IPS DF 19.7 (cell line): ENCODE measurements at places on chromosomes 5 and 9.

DNA sequence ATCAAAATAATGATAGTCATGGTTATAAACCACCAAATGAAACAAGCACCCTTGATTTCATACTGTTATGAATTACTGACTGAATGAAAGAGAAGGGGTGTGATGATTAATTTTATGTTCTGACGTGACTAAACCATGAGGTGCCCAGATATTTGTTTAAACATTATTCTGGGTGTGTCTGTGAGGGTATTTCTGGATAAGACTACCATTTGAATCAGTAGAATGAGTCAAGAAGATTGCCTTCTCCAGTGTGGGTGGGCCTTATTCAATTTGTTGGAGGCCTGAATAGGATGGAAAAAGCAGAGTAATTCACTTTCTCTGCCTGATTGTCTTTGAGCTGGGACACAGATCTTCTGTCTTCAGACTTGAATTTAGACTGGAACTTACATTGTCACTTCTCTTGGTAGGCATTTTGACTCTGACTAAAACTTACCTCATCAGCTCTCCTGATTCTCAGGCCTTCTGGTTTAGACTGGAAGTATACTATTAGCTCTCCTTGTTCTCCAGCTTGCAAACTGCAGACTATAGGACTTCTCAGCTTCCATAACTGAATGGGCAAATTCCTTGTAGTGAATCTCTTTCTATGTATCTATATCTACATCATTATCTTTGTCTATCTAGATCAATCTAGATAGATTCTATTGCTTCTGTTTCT lies 321.9 kb upstream of the TARS1 start:
- DNase-seq = no peak

- no peak for DNase-seq
Observed at GRCh38 chr5:168292786-168293696, 1.6 kb downstream of the WWC1 start.

DNA sequence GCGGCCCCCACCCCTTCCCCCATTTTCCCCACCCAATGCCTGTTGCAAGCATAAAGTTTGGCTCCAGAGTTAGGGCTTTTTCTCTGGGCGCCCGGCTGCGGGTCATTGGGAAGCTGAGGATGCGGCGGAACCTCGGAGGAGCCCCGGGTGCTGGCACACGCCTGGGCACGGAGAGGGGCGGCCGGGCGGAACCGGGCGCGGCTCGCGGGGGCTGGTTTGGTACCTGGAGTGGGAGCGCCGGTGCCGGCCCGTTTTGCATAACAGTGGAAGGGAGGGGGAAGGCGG lies 1.2 kb downstream of the PPARGC1B start:
- no peak for DNase-seq

- no peak for DNase-seq
Observed at GRCh38 chr9:5835808-5836207, 2.9 kb upstream of the ERMP1 start.

DNA sequence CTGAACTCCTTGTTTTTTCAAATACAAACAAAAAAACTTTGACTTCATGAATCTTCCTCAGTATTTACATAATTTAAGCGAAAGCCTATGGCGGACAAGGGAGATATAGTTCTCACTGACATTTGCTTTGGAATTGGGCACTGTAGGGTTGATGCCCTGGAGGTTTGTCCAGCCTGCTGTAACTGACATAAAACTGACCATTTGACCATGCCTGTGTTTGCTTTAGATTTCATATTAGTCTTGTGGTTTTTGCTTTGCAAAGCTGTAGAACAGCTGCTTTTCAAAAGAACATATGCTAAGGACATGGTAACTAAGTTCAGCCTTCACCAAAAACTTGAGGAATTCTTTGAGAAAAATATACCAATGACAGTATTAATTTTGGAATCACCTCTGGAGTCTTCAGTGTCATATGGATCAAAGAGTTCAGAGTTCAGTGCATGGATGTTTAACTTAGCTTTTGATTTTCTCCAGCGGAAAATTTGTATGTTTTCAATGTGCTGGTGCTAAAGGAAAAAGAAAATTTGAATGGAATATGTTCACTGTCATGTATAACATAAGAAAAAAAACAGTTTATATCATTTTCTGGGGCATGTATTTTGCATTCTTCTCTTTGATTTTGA lies 1013.1 kb downstream of the NR2F1-AS1 start:
- no peak for DNase-seq

DNA sequence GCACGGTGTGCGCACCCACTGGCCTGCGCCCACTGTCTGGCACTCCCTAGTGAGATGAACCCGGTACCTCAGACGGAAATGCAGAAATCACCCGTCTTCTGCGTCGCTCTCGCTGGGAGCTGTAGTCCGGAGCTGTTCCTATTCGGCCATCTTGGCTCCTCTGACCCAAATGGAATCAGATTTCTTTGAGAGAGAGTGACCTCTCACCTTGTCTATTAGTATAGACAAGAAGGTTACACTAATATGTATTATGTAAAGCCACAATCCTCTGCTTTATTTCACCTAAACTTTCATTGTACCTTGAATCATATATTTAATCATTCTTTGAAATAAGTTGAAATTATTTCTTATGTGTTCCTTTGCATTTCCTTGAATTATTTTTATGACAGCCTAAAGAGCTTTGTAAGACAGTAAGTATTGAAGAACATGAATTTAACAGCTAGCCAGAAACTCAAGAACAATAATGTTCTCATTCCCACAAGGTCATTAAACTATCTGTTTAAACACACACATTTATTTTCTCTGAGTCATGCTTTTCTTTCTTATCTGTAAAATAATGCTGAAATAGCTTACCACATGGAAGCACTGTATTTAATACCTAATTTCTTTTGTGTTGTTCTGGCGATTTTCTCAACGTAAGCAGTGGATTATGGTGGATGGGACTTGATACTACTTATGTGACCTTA lies 91.8 kb upstream of the DMRTA1 start:
- DNase-seq = no peak

DNA sequence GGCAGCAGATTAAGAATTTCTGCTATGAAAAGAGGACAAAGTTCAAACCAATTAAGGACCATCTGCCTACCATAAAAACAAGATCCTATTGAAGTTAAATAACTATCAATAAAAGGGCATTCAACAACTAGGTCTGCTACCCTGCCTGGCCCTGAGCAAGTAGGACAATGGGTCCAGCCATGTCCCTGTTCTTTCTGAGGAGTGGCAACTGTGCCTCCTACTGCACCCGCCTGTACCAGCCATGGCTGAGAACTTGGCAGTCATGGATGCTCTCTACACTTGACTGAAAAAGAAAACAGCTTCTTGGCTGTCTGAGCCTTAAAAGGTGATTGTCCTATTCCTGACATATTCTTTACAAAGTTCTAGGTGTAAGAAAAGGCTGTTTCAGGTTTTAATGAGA lies 652.4 kb downstream of the PDE4D start:
- no peak for DNase-seq

- DNase-seq = no peak
Observed at GRCh38 chr9:109907400-109907799, 127.4 kb downstream of the PALM2AKAP2 start.

DNA sequence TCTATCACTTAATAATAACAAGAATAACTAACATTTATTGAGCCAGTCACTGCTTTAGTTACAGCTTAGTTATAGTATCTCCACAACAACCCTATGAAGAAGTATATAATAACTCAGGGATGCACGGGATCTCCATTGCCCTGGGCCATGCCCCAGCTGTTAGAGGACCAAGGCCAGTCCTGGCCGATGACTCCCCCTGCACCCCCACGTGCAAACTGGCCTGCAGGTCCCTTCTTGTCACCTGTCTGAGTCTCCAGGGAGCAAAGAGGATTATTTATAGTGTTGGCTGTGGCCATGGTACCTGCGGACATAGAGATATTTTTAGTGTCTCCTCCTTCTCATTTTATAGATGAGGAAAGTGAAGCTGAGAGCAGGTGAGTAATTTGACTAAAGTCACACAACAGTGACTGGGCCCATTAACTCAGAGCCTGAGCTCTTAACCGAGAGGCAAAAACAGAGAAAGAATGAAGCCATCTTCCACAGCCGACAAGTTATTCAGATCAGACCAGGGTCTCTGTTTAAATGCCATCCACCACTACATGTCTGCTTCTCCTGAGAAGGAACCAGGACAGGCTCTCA lies 94.4 kb downstream of the TMEM215 start:
- DNase-seq = no peak

DNA sequence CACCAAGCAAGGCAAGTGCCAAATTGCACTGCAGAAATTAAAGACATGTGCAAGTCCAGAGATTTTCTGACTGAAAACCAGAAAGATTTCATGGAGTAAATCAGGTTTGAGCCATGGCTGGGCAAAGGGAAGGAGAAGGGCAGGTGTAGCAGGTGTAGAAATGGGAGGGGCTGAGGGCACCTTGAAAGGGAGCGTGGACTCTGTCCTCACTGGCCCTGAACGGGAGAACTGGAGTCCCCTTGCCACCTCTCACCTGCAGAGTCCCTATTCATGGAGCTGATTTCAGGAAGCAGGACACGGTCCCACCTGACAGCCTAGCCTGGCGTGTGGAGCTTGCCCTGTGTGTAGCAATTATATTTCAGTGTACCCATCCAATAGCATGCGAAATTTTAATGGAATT lies 46.3 kb downstream of the UBE2QL1 start:
- no peak for DNase-seq

GRCh38 chr9:82668689-82669199 lies 394.2 kb downstream of the RASEF start:
- DNase-seq = no peak

GRCh38 chr5:139132515-139132914 lies 65.7 kb downstream of the SIL1 start:
- no peak for DNase-seq

- DNase-seq = no peak
Observed at GRCh38 chr5:164244-164643, 27.1 kb upstream of the LRRC14B start.

GRCh38 chr9:114607671-114608524 lies 3.2 kb upstream of the TMEM268 start:
- no peak for DNase-seq
